ENCODE measurements at places on chromosomes 1 and 21.

- peak; percentile 45 for DNase-seq
Observed at GRCh38 chr1:6580593-6581409, 1.0 kb downstream of the ZBTB48 start.

- DNase-seq = no peak
Observed at GRCh38 chr21:45010860-45011259, 63.5 kb upstream of the ADARB1 start.

DNA sequence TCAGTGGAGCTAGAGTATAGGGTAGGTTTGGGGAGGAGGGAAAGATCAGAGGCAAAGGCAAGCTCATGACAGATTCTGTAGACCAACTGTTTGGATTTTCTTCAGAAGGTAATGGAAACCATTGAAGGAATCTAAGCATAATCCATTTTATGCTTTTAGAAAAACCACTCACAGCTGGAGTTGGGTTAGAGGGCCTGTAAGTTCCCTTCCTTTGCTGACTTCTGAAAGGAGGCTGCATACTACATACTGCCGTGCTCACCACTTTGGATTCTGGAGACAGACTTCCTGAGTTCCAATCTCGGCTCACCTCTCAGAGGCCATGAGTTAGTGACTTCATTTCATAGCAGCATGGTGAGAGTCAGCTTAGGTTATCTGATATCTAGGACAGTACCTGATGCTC is 6.4 kb upstream of the SYT2 start:
- no peak for DNase-seq

- no peak for DNase-seq
Observed at GRCh38 chr1:37761416-37762095, 3.4 kb downstream of the EPHA10 start.

DNA sequence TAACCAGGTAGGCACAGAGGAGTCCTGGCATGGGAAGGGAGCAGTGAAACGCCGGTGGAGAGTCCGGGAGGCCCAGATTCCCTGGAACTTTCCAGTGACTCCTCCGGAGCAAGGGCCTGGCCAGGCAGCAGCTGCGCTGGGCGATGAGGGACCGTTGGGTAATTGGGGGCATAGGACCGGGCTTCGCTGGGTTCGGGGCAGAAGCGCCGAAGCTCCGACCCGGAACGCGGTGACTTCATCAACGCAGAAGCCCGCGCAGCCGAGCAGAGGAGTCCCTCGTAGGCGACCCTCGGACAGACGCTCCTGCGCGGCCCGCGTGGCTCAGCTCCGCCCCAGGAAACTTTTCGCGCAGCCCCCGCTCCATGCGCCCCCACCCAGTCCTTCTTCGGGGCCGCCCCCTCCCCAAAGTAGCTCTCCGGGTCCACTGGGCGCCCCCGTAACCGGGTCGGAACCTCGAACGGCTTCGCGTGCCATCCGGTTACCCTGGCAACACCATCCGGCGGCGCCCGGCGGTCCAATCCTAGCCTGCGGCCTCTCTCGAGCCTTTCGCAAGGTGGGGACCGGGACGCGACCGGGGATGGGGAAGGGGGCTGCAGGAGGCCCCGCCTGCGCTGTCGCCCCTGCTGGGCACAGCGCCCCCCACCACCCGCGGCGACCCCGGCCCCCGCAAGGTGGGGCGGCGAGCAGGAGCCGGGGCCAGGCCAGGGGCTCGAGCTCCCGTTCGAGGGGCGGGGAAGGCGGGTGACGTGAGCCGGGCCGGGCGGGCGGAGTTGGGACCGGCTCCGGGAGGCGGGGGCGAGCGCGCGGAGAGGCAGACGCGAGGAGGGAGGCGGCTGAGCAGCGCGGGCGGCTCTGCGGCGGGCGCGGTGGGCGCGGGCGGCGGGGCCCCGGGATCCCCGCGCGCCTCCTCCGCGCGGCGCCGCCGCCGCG is at the start of gene AJAP1:
TSS of gene AJAP1 (plus strand) at position 814 of the 930 bp plus-strand sequence. CDS start 817 bp downstream, outside the sequence.
- no peak for DNase-seq

- no peak for DNase-seq
Observed at GRCh38 chr1:159964144-159964543, 10.1 kb upstream of the SLAMF9 start.

- DNase-seq = no peak
Observed at GRCh38 chr1:99503276-99503747, 142.6 kb upstream of the PALMD start.

DNA sequence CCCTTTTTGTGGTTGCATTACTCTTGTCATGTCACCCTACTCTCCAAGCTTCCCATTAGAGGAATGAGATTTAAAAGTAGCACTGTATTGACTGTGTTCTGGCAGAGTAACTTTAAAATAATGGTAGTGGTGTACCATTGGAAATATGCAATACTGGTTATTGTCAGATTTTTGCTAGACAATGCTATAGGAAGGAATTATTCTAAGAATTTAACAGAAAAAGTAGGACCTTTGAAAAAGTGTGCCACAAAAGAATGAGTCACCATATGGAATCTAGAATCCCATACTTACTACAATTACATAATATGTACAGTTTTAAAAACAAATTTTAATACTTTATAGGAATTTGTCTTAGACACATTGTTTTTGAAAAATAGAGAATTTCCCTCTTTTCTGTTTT is 13.8 kb downstream of the MIER1 start:
- no peak for DNase-seq

GRCh38 chr1:92848201-92848600 is 16.4 kb downstream of the RPL5 start:
- DNase-seq = no peak

DNA sequence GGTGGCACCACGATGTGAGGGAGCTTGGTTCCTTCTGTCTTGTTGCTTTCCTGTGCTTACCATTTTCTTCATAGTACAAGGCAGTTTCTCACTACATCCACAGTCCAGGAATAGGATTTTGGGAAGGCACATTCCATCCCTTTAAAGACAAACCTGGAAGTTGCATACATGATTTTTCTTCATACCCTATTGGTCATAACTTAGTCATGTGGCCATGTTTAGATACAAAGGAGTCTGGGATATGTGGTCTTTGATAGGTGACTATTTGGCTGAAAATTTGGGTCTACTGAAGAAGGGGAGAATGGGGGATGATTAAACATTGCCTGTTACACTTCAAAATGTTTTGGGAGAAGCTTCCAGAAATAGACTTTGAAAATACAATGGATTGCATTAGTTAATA is 7.0 kb downstream of the DYRK1A start:
- DNase-seq = no peak

DNA sequence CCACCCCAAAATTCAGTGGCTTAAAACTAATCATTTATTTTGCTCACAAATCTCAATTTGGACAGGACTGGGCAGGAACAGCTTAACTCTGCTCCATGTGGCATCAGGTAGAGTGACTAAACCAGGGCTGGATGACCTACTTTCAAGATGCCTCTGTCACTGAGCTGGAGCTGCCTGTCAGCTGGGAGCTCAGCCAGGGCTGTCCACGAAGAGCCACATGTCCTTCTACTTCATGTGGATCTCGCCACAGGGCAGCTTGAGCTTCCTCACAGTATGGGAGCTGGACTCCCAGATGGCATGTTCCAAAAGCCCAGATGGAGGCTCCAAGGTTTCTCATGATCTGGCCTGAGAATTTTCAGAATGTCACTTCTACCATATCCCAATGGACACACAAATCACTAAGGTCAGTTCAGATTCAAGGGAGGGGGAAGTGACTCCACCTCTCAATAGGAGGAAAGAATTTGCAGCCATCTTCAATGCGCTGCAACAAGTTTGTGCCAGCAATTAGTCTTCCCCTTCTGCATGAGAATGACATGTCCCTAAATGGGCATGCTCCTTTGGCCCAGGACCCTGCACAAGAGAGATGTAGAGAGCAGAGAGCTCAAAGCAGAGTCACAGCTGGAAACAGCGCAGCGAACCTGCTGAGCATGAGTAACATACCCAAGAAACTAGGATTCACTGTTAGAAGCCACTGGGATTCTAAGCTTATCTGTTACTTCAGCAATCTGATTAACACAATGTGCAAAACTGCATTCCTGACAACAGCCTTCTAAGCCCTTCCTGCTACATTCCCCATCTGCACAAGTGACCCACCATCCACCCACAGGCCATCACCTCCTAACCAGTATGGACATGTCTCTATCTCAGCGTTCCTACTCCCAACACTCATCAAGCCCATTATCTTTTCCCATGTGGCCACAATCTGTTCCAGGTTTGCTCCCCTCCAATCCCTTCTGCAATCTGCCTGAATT is 17.0 kb downstream of the HLCS start:
- no peak for DNase-seq

DNA sequence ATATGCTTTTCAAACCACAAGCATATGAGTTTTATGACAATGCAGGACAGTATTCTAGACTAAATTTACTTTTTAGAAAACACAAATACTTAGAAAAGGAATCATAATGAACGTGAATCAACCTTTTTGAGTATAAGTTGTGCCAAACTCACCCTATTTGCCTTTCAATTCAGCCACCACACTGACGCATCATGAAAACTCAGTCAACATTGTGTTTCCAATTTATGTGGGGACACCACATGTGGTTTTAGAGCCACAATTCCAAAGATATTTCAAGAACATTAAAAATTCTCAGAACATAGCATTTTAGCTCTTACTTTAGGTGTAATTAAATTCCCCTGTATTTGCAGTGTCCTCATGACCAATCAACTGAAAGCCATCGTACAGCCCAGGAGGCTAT is 118.8 kb downstream of the PTBP2 start:
- no peak for DNase-seq

- DNase-seq = no peak
Observed at GRCh38 chr1:78691995-78692747, 42.5 kb downstream of the IFI44 start.

- DNase-seq = no peak
Observed at GRCh38 chr1:228044961-228045360, 37.5 kb upstream of the ARF1 start.

DNA sequence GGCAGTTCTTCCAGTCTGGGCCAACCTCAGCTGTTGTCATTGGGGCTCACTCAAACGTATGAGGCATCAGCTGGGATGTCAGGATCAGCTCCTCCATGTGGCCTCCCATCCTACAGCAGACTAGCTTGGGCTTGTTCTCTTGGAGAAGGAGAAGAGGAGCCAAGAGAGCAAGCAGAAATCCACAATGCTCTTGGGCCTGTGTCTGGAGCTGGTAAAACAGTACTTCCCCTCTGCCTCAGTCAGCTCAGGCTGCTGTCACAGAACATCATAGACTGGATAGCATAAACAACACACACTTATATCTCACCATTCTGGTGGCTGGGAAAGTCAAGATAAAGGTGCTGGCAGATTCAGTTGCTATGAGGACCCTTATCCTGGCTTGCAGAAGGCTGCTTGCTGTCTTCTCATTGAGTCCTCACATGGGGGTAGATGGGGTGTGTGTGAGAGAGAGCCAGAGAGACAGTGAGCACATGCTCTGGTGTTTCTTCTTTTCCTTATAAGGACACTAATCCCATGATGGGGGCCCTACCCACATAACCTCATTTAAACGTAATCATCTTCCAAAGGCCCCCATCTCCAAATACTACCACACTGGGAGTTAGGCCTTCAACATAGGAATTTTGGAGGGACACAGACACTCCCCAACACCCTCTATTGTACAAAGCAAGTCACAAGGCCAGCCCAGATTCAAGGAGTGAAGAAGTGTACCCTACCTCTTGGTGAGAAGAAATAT is 16.3 kb upstream of the DNAJC6 start:
- DNase-seq = no peak

GRCh38 chr1:180310095-180310494 is 80.0 kb downstream of the LHX4 start:
- DNase-seq = no peak

- no peak for DNase-seq
Observed at GRCh38 chr1:9291914-9292360, 757 bp upstream of the SPSB1 start.

DNA sequence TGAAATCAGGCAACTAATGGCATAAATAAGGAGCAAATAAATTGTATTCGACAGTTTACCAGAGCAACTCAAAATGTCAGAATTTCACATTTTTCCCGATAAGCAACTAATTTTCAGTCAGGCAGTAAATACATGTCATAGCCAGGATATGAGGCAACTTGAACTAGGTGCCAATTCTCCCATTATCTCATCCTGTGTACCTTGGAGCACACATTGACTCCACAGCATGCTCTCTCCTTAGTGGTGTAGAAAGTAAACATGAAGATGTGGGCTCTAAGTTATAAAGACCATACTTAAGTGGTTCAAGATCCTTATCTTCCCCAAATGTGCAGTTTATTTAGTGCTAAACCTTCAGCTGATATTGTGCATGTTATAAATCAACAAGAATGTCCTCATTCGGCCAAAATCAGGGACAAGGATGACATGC is 197.8 kb downstream of the VAV3 start:
- DNase-seq = no peak

All from germinal center (tissue), 1 donor.